ENCODE measurements at places on chromosomes 7 and 10. TPM values are rescaled to one million over a fixed set of nuclear protein-coding genes. Genes with fewer than 3 reads are reported as not detected.

Gene ZNF92
- 17.1 TPM for polyA plus RNA-seq

Gene GOLGA7B
- polyA plus RNA-seq: 1.7 TPM

Gene FGL2
- 2.5 TPM for polyA plus RNA-seq

Gene MARVELD1
- polyA plus RNA-seq: 0.22 TPM

Gene WNT8B
- not detected for polyA plus RNA-seq

Gene SLC18A3
- polyA plus RNA-seq: not detected

Gene STAMBPL1
- polyA plus RNA-seq: 5.3 TPM

Gene NEUROD6
- not detected for polyA plus RNA-seq

All from CD4-positive, alpha-beta memory T cell (primary cell).